ENCODE measurements at places on chromosomes 7 and 10.

GRCh38 chr10:73734028-73734720 lies 10.0 kb upstream of the SEC24C start:
- DNase-seq: no peak

- no peak for DNase-seq
Measured at GRCh38 chr7:144892761-144893160, 56.9 kb upstream of the TPK1 start.

DNA sequence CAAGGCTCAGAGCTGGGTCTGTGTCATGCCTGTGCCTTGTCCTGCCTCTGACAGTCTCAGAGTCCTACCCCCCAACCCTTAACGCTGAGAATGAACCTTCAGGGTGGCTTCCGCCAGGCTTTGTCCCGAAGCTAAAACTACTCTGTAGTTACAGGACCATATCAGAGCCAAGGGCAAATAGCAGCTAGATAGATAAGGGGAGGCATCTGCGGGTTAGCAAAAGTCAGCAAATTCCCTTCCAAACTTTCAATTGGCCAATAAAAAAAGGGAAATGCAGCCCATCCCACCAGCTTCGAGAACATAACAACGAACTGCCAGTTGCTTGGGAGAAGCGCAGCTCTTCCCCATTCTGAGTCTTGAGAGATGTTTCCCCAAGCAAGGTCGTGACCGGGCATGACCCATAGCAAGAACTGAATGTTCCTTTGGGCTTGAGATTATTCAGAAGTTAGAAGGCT lies 17.7 kb downstream of the CCL24 start:
- DNase-seq: no peak

GRCh38 chr7:81608748-81609382 lies 161.0 kb downstream of the HGF start:
- DNase-seq: no peak

DNA sequence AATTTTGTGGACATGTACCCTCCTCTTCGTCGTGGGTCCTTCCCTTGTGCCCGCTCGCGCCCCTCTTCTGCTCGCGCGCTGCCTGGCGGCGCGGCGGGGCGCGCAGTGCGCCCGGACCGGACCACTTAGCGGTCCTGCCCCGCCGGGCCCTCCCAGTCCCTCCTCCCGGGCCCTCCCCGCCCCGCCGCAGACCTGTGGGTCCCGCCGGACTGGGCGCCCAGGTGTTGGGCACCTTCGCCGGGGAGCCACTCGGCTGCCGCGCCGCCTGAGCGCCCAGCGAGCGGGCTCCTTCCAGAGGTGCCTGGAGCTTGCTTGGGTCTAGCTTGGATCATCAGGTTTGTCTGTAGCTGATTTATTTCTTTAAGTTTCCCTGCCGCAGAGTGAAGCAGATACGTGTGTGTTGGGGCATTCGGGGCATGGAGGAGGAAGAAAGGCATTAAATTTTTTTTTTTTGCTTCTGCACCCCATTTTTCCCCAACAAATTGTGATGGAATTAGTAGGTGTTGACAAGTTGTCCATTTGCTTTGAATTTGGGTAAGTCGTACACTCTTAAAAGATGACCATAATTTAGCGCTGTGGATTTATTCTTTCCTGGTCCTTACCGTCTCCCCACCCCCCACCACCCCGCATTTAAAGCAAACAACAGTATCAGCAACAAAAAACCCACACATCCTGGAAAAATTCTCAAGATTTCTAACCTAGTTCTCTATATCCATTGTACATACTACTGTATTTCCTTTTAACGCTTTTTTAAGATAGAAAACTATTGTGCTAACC lies 905 bp downstream of the C1GALT1 start:
- peak; percentile 32 for DNase-seq

GRCh38 chr7:157916946-157917640 lies 580.3 kb downstream of the DNAJB6 start:
- DNase-seq: no peak

DNA sequence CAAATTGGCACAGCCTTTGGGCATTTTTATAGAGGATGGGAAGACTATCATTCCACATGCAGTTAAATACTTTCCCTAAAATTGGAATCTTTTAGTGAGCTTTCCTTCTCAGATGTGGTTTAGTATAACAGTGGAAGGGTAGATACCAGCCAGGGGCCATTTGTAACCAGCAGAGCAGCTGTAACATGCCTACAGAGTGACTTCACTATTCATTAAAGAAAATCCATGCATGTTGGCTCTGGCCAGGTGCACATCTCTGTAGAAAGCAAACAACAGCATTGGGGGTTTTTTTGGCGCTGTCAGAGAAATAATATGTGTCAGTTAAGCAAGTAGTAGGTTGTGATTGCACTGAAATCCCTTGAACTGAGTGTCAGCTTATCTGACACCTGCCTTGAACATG lies 115.6 kb downstream of the LHFPL3 start:
- DNase-seq: no peak

GRCh38 chr10:126904818-126905701 lies at the start of gene DOCK1:
Gene DOCK1, plus strand, starts transcription at chr10:126905428. Its CDS starts 90 bp downstream, at chr10:126905518.
- DNase-seq: no peak

DNA sequence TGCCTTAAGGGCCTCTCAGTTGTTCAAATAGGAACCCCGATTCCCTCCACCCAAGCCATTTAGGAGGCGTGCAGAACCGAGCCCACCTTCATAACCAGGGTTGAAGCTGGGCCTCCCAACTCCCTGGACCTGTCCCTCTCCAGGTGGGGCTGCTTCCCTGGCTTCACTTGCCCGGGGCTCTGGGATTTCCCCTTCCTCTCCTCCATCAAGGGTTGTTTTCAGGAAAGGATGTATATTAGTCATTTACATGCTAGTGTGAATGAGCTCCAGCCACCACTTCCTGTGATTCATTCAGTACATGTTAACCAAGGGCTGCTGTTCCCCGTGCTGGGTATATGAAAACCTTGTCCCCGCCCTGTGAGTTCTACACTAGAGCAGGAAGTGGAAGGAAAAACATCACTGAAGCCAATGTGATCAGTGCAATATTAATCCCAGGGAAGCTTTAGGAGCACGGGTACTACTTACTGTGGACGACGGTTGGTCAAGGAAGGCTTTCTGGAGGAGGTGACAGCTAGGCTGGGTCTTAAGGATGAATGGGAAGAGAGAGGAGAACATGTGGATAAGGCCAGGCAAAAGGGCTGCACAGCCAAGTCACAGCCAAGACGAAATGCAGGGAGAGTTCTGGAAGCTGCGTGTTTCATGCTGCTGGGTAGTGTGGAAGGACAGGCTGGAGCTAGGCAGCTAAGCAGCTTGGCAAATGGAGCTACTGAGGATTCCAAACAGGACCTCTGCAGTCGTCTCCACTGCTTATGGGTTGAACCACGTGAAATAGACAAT lies 150.1 kb upstream of the SHH start:
- DNase-seq: no peak

GRCh38 chr10:23403278-23403677 lies 35.6 kb upstream of the OTUD1 start:
- no peak for DNase-seq

DNA sequence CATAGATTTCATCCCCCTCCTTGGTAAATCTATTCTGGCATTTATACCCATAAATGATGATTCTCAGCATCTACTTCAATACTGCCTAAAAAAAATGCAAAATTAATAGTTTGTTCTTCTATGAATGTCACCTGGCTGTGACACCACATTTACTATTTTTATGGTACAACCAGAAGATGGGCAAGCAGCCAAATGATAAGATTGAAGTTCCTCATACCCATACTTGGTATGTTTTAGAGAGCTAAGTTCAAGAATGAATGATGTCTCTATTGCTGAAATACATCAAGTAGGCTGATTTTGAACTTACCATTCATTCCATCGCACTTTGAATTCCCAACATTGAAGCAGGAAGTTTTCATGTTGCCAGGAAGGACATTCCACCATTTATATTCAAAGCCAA lies 134.2 kb downstream of the ELAPOR2 start:
- DNase-seq: no peak

- DNase-seq: no peak
Measured at GRCh38 chr7:20220293-20220761, 3.1 kb upstream of the MACC1 start.

DNA sequence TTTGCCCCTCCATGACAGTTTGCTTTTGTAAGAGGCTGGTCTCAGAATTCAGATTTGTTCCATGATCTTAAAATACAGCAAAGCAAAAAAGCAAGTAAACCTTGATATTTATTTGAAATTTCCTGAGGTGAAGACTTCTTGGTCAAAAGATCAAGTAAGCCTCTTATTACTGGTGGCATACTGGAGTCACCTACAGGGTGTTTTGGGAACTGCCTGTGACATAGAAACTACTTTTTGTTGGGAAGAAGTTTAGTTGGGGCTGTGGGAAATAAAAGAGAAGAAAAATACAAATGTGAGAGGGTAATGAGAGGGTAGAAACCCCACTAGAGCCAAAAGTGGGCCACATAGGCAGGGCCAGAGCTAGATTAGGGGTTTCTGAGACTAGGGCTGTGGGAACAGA lies 217.9 kb downstream of the OTUD1 start:
- no peak for DNase-seq

DNA sequence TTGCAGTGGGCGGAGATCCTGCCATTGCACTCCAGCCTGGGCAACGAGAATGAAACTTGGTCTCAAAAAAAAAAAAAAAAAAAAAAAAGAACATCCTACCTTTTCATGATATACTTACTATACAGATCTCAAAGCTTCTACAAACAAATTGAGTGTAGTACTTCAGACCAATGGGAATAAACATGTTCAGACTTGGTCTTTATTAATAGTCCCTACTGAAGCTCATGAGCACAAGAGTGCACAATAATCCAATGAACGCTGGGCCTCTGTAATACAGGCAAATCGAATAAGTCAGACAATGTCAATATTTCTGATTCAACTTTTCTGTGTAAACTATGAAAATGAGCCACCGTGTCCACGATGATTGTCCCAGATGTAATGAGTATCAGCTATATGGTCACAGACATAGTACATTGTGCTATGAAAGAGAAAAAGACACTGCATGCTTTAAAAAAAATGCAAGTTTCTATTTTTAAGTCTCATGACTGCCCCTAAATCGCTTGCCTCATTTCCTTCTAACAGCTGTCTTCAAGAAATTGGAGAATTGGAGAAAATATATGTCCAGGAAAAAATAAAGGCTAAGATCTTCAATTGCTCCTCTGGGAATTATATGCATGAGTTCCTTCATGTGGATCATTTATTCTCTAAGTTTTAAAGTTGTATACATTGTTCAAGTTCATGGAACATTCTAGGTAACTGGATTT lies 64.0 kb upstream of the CTTNBP2 start:
- DNase-seq: no peak

- no peak for DNase-seq
Measured at GRCh38 chr7:114085592-114086501, 167.0 kb upstream of the PPP1R3A start.

DNA sequence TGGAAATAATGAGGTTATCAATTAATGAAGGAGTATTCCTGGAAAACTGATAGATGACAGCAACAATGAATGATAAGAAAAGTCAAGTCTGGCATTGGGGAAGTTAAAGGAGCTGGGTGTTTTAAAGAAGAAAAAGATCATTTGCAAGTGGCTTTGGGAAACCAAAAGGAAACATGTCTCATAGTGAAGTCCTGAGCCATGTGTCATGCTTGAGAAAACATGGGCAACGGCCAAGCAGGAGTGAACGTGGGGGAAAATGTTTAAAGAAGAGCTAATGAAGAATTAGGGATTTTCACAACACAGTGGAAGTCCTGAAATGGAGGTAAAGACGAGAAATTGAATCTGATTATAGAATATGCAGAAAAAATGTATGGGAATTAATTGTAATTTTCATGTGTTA lies 1383.2 kb upstream of the CELF2 start:
- DNase-seq: no peak

DNA sequence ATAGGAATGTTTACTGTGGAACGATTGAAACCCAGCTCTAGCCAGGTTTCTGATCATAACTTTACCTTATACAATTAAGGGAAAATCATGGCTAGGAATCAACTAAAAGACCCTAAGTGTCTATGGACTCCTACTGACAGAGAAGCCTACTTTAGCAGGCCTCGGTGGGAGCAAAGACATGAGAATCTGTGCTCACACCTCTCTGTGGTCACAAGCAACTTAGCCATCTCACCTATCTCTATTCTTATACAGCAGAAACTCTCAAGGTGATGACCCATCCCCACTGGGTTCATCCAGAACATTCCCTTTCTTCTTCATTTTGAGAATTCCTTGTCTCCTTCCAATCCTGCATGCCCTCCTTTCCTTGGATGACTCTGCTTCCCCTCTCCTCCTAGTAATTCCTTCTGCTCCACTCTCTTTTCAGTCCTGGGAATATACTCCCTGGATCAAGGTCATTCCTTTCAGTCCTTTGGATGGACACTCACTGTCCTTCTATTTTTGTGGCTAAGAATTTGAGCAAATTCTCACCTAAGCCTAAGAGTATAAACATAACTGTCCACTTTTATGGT lies 2.9 kb downstream of the BLNK start:
- DNase-seq: no peak

Measured in activated T-helper 1 cell treated with anti-CD3 and anti-CD28 coated beads, Interleukin-2, amount 50 U/mL, for 16 hours (primary cell).